Trophoblast cell (in vitro differentiated cells and primary cell): ENCODE measurements at places on chromosomes 12 and 14.

GRCh38 chr14:21054123-21054767 is 3.4 kb upstream of the RNASE8 start:
- no peak for DNase-seq

- DNase-seq: peak; percentile 29
Measured at GRCh38 chr14:65211341-65211987, 109.1 kb upstream of the MAX start.

GRCh38 chr12:117564881-117565280 is 203.5 kb upstream of the NOS1 start:
- DNase-seq: no peak

DNA sequence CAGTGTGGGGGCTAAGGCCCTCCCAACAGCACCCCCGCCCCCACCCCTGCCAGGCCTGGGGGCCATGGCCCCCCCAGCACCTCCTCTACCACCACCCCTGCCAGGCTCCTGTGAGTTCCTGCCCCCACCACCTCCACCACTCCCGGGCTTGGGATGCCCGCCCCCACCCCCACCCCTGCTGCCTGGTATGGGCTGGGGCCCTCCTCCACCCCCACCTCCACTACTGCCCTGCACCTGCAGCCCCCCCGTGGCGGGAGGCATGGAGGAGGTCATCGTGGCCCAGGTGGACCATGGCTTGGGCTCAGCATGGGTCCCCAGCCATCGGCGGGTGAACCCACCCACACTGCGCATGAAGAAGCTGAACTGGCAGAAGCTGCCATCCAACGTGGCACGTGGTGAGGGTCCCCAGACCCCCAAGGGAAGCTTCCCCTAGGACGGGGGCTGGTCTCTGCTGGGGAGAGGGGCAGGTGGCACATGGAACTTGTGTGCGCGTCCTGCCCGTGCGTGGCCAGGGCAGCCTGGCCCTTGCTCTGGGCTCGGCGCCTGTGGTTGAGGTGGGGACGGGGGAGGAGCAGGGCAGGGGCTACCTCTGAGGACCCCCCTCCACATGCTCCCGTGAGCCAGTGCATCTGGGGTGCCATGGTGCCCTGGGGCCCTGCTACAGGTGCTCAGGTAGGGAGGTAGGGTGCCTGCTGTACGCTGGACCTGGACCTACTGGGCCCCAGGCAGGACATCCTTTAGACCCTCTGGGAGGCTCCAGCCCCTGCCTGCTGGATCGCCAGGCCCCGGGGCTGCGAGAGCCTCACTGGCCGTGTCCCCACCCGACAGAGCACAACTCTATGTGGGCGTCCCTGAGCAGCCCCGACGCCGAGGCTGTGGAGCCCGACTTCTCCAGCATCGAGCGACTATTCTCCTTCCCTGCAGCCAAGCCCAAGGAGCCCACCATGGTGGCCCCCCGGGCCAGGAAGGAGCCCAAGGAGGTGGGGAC is 16.1 kb upstream of the ADSS1 start:
- DNase-seq: no peak
